Ascending aorta (tissue), 2 donors: ENCODE measurements at places on chromosomes 3 and 15.

GRCh38 chr3:67657192-67657591 is 2.8 kb upstream of the SUCLG2 start:
- no peak for DNase-seq

- DNase-seq, result no peak
Observed at GRCh38 chr3:182252802-182253201, 540.5 kb upstream of the ATP11B start.

- no peak for DNase-seq
Observed at GRCh38 chr3:189212681-189213080, 40.9 kb downstream of the TPRG1 start.

GRCh38 chr3:15256861-15257341 is 50.9 kb downstream of the CAPN7 start:
- no peak for DNase-seq

GRCh38 chr3:190208196-190208595 is 87.5 kb upstream of the P3H2 start:
- DNase-seq, result no peak

DNA sequence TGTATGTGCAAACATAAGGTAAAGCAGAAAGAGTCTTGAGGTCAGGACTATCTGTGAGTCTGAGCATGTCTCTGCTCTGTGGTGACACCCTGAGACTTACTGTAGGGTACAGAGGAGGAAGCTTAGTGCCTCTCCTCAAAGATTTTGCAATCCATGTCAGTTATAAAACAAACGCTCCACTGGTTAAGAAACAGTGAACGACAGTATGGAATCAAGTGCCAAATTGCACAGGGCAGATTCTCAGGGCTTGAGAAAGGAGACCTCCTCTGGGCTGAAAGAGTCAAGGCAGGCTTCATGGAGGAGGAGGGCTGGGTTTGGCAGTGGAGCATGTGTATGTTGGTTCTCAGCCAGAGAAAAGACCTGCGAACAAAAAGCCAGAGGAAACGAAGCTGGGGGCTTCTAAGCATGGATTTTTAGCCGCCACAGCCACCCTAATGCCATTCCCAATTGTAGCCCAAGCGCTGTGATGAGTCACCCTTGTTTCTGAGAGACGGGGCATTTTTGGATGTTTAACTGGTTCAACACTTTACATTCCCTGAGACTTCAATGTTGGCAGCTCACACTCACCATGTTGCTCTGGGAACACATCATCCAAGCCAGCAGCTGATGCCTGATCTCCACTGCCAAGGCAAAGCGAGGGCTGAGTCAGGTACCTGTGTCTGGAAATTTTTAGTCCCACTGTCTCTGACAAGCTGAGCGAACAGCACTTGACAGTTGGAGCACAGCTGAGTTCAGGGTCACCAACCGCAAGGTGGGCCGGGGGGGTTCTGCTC is 3.4 kb upstream of the DGKG start:
- DNase-seq, result peak; percentile 68

DNA sequence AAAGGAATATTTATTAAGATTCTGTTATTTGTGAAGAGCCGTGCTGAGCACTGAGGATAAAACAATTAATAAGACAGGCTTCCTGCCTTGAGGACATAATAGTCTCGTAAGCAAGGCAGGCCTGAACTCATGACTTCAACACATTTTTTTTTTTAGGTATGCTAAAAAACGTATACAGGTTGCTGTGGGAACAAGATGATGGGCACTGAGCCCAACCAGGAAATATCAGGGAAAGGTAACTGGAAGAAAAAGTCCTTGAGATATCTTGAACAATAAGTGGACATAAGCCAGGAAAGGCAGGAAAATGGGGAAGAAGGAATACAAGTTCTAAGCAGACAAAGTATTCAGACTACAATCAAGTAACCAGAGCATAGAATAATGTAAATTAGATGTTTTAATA is 26.1 kb downstream of the CERS3 start:
- no peak for DNase-seq

DNA sequence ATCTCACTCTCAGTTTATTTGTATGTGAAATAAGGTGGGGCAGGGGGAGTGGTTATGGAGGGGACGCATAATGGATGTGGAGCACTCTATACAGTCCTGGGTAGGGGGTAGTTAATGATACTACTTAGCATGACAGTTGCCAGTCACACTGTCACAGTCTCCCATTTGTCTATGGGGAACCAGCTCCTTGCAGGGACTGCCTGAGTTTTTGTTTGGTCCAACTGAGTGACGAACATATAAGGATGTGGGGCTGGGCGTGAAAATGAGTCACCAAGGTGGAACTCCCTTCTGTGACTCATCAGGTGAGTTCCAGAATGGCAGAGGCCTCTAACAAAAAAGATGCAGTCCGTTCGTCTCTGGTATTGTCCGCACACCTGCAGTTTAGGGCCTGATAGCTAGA is 235.3 kb upstream of the ST8SIA2 start:
- DNase-seq, result no peak

GRCh38 chr3:186138272-186138981 is 29.5 kb upstream of the ETV5 start:
- DNase-seq, result peak; percentile 50

DNA sequence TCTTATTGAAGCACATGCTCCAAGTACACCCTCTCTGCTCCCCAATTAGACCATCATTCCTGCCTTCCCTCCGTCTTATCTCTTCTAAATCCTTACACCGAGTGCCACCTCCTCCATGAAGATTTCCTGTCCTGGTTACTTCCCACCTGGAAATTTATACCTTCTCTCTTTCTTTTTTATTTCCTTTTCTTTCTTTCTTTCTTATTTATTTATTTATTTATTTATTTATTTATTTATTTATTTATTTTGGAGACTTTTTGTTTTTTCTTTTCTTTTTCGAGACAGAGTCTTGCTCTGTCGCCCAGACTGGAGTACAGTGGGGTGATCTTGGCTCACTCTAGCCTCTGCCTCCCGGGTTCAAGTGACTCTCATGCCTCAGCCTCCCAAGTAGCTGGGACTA is 45.9 kb upstream of the ABHD2 start:
- DNase-seq, result no peak

DNA sequence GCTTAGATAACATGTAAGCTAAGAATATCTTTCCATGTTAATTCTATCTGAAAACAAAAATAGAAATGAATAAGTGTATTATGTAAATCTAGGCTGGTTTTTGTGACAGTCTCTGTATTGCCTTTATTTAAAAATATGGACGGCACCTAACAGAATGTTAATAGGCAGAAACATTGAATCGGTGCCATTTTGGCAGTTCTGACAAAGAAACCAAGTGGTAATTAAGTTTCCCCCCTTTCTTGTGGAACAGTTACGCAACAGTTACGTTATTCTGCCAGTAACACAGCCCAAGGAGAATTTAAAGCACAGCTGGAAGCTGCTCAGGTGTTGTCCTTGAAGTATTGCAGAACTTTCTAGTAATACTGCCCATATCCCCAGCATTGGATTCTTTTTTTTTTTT is 21.5 kb downstream of the LARS2 start:
- no peak for DNase-seq

DNA sequence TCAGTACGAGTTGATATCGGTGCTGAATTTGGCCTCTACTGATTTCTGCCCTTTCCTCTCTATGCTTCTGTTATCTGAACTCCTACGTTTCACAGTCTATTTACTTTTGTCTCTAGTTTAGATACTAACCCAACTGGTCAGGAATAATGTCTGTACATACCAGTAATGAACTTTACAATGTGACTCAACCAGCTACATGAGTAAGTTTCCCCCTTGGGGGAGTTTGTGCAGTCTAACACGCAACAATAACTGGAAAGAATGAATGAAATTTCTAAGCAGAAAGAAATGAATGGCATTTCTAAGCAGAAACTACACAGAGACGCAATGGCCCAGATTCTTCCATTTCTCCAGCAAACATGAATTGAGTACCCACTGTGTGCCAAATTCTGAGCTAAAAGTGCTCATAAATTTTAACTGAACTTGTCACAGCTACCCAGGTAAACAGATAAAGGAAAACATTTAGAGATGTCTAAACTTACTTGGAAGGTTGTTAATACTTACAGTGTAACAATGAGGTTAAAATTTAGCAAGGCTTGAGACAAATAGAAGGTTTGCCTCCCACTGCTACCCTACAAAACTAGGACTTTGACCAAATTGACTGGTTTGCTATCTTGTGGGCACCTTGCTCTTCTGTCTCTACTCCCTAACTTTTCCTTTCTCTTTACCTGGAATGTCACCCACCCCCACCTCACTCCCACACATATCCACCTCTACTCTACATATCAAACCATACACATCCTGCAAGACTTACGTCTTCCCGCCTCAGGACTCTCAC is 11.6 kb downstream of the UPK1B start:
- no peak for DNase-seq

DNA sequence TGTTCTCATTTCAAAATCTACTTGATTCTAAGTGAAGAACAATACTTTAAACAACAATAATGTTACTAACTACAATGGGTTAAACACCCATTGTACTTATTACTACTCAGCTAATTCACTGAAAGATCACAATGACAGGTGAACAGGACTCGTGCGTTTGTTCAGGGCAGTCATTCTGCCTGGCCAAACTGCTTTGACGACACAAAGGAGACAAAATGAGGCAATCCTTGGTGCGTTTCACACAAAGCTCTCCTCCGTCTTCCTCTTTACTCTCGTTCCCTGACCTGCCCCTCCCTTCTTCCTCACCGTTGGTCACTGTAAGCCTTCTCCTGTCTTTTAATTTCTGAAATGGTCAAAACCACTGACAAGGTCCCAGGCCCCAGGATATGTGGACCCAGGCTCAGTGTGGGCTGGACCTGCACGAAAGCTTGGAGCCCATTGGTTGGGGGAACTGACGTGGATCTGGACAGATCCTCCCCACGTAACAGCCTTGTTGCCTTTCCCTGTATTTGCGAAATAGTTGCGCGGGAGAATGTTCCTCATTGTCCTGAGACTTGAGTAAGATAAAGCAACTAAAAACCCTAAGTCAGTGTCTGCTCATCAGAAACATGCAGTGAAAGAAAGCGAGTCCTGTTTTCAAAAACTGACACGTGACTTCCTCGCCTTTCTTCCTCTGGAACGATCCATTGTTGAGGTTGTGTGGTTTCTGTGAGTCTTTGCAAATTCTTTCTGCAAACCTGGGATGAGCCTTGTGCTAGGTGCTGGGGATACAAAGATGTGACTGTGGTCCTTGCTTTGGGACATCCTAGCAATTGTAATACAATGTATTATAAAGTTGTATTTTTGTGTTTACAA is 147.1 kb upstream of the RGMA start:
- peak; percentile 60 for DNase-seq

GRCh38 chr15:59104602-59104911 is 389 bp upstream of the CCNB2 start:
- no peak for DNase-seq

DNA sequence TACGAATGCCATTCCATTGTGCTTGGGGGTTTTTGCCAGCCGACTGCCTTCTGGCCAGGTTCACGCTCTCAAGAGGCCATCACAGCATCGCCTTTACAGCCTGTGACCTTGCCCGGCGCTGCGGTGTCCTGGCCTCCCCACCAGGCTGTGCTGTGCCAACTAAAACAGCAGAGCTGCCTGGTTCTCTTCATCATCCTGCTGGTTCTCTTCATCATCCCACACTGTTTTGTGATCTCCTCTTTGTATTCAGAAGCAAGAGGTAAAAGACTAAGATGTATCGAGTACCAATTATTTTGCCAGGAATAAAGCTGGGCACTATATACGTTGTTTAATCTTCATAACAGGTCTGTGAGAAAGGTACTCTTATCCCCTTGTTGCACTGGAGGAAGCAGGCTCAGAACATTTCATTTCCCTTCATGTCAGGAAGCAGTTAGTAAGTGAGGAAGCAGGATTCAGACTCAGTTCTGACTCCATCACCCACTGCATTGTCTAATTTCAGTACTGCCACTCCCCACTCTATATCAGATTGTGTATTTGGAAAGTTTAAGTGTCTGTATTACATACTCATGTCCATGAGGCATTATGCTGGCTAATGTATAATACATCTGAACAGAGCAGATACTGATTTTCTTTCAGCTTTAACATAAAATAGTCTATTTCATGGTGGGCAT is 92.7 kb downstream of the LRRC28 start:
- no peak for DNase-seq

- DNase-seq, result no peak
Observed at GRCh38 chr15:55238877-55239276, 42.1 kb upstream of the RSL24D1 start.

- no peak for DNase-seq
Observed at GRCh38 chr3:177642042-177642803, 444.9 kb upstream of the TBL1XR1 start.

DNA sequence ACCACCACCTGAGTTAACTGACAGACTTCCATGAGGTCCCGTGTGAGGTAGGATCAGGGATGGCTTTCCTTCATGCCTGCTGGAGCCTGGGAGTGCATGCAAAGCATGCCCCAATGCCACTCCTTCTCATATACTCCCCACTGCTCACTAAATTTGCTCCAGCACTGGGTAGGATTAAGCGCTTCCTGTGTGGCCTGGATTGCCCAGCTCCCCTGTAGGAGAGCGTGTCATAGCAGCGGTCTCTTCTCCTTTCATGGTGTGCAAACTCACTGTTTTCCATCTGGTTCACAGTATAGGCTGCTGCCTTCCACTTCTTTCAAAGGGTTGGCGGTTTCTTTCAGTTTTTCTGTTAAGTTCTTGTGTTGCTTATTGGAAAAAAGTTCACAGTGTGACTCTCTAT is 34.1 kb upstream of the ABI3BP start:
- DNase-seq, result no peak

GRCh38 chr3:78659386-78659987 is 1108.3 kb downstream of the ROBO1 start:
- DNase-seq, result no peak

GRCh38 chr15:94131875-94132274 is 99.5 kb upstream of the MCTP2 start:
- DNase-seq, result no peak

DNA sequence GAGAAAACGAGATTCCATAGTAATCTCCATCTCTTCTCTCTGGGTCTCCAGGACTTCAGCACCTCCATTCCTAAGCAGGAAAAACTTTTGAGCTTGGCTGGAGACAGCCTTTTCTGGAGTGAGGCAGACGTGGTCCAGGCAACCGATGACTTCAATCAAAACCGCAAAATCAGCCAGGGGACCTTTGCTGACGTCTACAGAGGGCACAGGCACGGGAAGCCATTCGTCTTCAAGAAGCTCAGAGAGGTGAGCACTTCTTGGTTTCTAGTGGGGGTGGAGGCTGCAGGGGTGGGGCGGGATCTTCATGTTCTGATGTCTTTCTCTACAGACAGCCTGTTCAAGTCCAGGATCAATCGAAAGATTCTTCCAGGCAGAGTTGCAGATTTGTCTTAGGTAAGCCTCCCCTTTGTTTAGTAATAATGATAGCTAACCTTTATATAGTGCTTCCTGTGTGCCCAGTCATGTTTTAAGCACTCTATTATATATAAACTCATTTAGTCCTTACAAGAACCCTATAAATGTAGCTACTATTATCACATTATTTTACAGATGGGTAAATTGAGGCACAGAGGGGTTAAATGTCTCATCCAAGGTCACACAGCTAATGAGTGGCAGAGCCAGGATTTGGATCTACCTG is 35.0 kb upstream of the TATDN2 start:
- no peak for DNase-seq

- DNase-seq, result no peak
Observed at GRCh38 chr3:47012342-47013230, 33.1 kb downstream of the NBEAL2 start.
